Fibroblast of lung (primary cell): ENCODE measurements at places on chromosomes 11 and 22. TPM values are rescaled to one million over a fixed set of nuclear protein-coding genes. Genes with fewer than 3 reads are reported as not detected.

NUDT8 gene
- 4.1 and 5.0 TPM in 2 replicates for total RNA-seq

OR2AG2 gene
- under 0.01 TPM in 2 replicates for total RNA-seq

CARD16 gene
- 102 and 143 TPM in 2 replicates for total RNA-seq

DTX4 gene
- total RNA-seq, result 3.1 and 4.8 TPM in 2 replicates

GNAZ gene
- 1.3 and 1.7 TPM in 2 replicates for total RNA-seq

BEST1 gene
- 7.7 and 15.2 TPM in 2 replicates for total RNA-seq

GDPD4 gene
- total RNA-seq, result not detected in 2 replicates

SLC22A8 gene
- total RNA-seq, result not detected in 2 replicates

PRR5L gene
- total RNA-seq, result 2.8 and 6.2 TPM in 2 replicates

POTEH gene
- not detected in 2 replicates for total RNA-seq

MRE11 gene
- 6.4 and 6.9 TPM in 2 replicates for total RNA-seq

GRAP2 gene
- not detected in 2 replicates for total RNA-seq

PC gene
- 10.3 and 22.8 TPM in 2 replicates for total RNA-seq

RFPL1 gene
- total RNA-seq, result not detected in 2 replicates

FJX1 gene
- 8.7 and 10.4 TPM in 2 replicates for total RNA-seq

OSBP2 gene
- total RNA-seq, result 0.51 and 3.8 TPM in 2 replicates

RRP7A gene
- 19.5 and 21.3 TPM in 2 replicates for total RNA-seq

APOA5 gene
- not detected in 2 replicates for total RNA-seq

ARSA gene
- 16.7 and 19.5 TPM in 2 replicates for total RNA-seq

KCNJ5 gene
- total RNA-seq, result 0.33 and 0.51 TPM in 2 replicates

NPAS4 gene
- not detected in 2 replicates for total RNA-seq

CD82 gene
- 64.7 and 114 TPM in 2 replicates for total RNA-seq

ACR gene
- total RNA-seq, result not detected in 2 replicates

SLC35F2 gene
- total RNA-seq, result 7.4 and 9.8 TPM in 2 replicates

DENND5A gene
- 124 and 235 TPM in 2 replicates for total RNA-seq

VSIG10L2 gene
- total RNA-seq, result not detected in 2 replicates

MN1 gene
- total RNA-seq, result 1.0 and 7.4 TPM in 2 replicates

TUBA8 gene
- 0.51 and 0.83 TPM in 2 replicates for total RNA-seq

PANX2 gene
- under 0.01 and 0.17 TPM in 2 replicates for total RNA-seq

OR8D4 gene
- total RNA-seq, result not detected in 2 replicates

CRYBB2 gene
- not detected in 2 replicates for total RNA-seq

OR52L1 gene
- not detected in 2 replicates for total RNA-seq

NAALADL1 gene
- total RNA-seq, result 26.2 and 35.5 TPM in 2 replicates

TTLL12 gene
- total RNA-seq, result 14.7 and 18.0 TPM in 2 replicates

CYP2D6 gene
- 0.26 and 0.33 TPM in 2 replicates for total RNA-seq

ELFN2 gene
- total RNA-seq, result under 0.01 TPM in 2 replicates

CD44 gene
- 446 and 660 TPM in 2 replicates for total RNA-seq

LDHAL6A gene
- not detected in 2 replicates for total RNA-seq

TECTA gene
- 0.26 and 0.33 TPM in 2 replicates for total RNA-seq

RNF26 gene
- 4.1 and 7.1 TPM in 2 replicates for total RNA-seq

CCDC116 gene
- total RNA-seq, result under 0.01 and 0.17 TPM in 2 replicates

ELMOD1 gene
- total RNA-seq, result under 0.01 and 0.17 TPM in 2 replicates

XPNPEP3 gene
- total RNA-seq, result 7.7 and 9.1 TPM in 2 replicates

KCTD17 gene
- 19.3 and 19.5 TPM in 2 replicates for total RNA-seq

THYN1 gene
- 78.1 and 88.7 TPM in 2 replicates for total RNA-seq

PANX1 gene
- 38.5 and 54.5 TPM in 2 replicates for total RNA-seq
